ENCODE measurements at places on chromosomes 7 and 10. TPM values are rescaled to one million over a fixed set of nuclear protein-coding genes. Genes with fewer than 3 reads are reported as not detected.

RPA3 gene
- total RNA-seq, result 13.0 TPM

CPXM2 gene
- total RNA-seq, result 9.2 TPM

GRID2IP gene
- not detected for total RNA-seq

XPNPEP1 gene
- total RNA-seq, result 39.0 TPM

GRCh38 chr10:36220151-36220550 is 578.1 kb upstream of the FZD8 start:
- no peak overlapping the region for H3K4me3 ChIP-seq
- no peaks in the 10 kb centered on the region for H3K36me3 ChIP-seq
- H3K27ac ChIP-seq, result no peak overlapping the region
- DNase-seq, result no peak
- H3K27me3 ChIP-seq, result no peaks in the 10 kb centered on the region

DNA sequence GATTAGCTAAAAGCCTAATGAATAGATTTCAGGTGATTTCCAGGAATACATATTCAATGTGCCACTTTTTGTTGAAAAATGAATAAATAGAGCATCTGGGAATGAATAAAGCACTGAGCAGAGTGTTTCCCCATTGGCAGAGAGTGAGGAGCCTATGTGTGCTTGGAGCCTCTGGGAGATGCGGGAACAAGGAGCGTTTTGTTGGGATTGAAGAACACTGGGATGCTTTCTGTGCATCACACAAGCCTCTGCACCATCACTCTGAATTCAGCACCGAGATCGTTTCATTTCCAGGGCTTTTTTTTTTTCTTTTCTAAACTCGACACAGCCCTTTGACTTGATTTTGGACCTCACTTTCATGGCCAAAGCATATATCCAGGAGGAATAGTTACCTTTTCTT is 111.4 kb downstream of the BAMBI start:
- no peak for DNase-seq
- H3K4me3 ChIP-seq, result no peak overlapping the region
- no peaks in the 10 kb centered on the region for H3K27me3 ChIP-seq
- no peaks in the 10 kb centered on the region for H3K4me1 ChIP-seq
- no peaks in the 10 kb centered on the region for H3K36me3 ChIP-seq

DNA sequence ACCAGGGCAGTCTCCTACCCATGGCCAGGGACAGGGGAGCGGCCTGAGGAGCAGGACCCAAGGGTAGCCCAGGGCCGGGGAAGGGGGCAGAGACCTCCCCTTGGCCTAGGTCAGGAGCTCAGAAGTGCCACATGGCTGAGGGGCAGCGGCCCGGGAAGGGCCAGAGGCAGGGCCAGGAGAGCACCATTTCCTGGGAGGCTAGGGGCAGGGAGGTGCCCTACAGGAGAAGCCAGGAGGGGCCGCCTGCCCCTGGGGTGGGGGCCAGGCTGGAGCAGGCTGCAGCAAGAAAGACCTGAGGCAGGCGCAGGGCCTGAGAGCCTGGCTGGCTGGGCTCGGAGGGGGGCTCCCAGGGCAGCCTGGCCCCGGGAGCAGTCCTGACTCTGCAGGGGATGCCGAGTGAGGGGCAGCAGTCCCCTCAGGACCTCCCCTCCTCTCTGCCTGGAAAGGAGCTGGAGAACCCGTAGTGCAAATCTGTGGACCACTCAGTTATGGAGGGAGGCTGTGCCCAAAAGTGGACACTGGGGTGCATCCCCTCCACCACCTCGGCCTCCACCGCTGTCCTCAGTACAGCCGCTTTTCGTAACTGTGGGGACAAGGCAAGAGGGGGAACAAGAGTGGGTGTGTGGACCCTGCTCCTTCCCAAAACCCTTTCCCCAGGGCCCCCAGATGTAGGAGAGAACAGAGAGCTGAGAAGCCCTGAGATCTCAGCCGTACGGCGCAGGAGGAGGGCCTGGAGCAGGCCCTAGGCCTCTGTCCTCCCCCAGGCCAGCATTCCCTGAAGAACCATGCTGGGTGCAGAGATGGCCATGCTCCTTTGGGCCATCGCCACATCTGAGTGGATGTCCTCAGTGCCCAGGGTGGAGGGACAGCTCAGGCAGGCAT is 17.1 kb downstream of the IMPDH1 start:
- no peak for DNase-seq
- no peak overlapping the region for H3K27ac ChIP-seq
- H3K4me1 ChIP-seq, result peaks cover under 1% of the 10 kb centered on the region
- H3K4me3 ChIP-seq, result no peak overlapping the region

DNA sequence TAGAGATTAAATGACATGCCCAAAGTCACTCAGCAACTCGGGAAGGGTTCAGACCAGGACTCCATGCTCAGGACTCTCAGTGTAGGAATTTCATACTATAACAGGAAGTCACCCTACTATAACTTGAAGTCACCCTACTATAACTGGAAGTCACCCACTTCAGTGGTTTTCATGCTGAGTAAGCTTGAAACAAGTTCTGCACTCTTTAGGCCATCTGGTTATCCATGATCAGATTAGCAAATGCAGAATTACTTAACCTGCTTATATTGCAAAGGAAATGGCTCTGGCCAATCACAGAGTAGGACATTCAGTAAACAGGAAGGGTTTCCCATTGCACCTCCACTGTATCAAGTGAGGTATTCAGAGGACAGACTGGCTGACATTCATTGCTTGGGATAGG is 1240.4 kb downstream of the GATA3 start:
- no peak overlapping the region for H3K4me3 ChIP-seq
- no peak overlapping the region for H3K27ac ChIP-seq

DNA sequence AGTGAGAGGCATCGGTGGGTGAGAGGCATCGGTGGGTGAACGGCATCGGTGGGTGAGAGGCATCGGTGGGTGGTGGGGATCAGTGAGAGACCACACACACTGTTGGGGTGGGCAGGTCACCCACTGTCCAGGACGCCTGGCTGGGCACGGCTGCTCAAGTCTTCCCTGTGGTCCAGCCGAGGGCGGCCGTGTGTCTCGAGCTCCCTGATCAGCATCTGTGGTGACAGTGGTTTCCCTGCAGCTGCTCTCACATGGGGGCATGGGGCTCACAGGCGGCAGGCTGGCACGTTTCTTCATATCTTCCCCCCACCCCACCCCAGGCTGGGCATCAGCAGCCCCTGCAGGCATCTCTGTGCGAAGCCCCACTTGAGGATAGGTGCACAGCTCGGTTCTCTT is 78.2 kb downstream of the NKX6-2 start:
- H3K27ac ChIP-seq, result no peak overlapping the region
- no peak for DNase-seq
- H3K4me1 ChIP-seq, result no peaks in the 10 kb centered on the region
- no peaks in the 10 kb centered on the region for H3K27me3 ChIP-seq

- no peak overlapping the region for H3K27ac ChIP-seq
- H3K27me3 ChIP-seq, result no peaks in the 10 kb centered on the region
- H3K4me1 ChIP-seq, result no peaks in the 10 kb centered on the region
- H3K36me3 ChIP-seq, result no peaks in the 10 kb centered on the region
- no peak overlapping the region for H3K4me3 ChIP-seq
Observed at GRCh38 chr7:109003742-109004141, 434.1 kb downstream of the DNAJB9 start.

DNA sequence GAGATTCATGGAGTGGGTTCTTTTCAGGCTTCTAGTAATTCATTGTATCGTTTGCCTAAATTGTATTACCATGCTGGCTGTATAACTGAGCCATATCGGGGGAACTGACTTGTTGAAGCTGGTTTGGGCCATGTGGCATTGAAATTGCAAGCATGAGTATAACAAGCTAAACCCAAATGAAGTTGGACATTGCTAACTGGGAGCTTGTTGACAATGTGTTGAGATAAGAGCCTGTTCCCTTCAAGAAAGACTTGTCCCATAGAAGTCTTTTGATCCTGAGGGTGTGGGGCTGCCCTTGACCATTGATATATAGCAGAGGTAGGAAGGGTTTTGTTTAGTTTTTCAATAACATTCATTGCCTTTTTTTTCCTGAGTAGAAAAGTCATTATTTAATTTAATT is 156.0 kb downstream of the VTI1A start:
- no peaks in the 10 kb centered on the region for H3K36me3 ChIP-seq
- no peak overlapping the region for H3K4me3 ChIP-seq
- no peaks in the 10 kb centered on the region for H3K4me1 ChIP-seq
- DNase-seq, result no peak

GRCh38 chr10:119969609-119970008 is 77.1 kb downstream of the SEC23IP start:
- H3K27me3 ChIP-seq, result no peaks in the 10 kb centered on the region
- no peaks in the 10 kb centered on the region for H3K36me3 ChIP-seq
- no peak overlapping the region for H3K27ac ChIP-seq
- DNase-seq, result no peak

- H3K27ac ChIP-seq, result no peak overlapping the region
- H3K4me1 ChIP-seq, result peaks cover 11% of the 10 kb centered on the region
- no peaks in the 10 kb centered on the region for H3K27me3 ChIP-seq
Observed at GRCh38 chr7:150901160-150902035, 49.1 kb downstream of the AOC1 start.

DNA sequence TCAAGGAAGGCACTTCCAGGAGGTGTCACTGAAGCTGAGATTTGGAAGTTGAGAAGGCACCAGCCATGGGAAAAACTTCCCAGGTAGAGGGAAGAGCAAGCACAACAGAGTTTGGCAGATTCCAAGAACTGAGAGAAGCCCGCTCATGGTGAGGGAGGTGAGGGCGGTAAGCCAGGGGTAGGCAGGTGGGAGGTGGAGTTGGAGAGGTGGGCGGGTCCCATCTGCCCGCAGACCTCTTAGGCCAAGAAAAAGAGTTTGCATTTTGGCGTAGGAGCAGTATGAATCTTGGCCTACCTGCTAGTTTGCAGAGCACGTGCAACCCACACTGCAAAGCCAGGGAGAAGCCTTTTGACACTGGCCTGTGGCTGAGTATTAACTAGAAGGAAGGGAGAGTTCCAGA is 18.8 kb downstream of the FRMPD2 start:
- H3K36me3 ChIP-seq, result no peaks in the 10 kb centered on the region
- no peak overlapping the region for H3K27ac ChIP-seq
- no peaks in the 10 kb centered on the region for H3K4me1 ChIP-seq
- no peak for DNase-seq
- H3K27me3 ChIP-seq, result no peaks in the 10 kb centered on the region
- H3K4me3 ChIP-seq, result no peak overlapping the region

DNA sequence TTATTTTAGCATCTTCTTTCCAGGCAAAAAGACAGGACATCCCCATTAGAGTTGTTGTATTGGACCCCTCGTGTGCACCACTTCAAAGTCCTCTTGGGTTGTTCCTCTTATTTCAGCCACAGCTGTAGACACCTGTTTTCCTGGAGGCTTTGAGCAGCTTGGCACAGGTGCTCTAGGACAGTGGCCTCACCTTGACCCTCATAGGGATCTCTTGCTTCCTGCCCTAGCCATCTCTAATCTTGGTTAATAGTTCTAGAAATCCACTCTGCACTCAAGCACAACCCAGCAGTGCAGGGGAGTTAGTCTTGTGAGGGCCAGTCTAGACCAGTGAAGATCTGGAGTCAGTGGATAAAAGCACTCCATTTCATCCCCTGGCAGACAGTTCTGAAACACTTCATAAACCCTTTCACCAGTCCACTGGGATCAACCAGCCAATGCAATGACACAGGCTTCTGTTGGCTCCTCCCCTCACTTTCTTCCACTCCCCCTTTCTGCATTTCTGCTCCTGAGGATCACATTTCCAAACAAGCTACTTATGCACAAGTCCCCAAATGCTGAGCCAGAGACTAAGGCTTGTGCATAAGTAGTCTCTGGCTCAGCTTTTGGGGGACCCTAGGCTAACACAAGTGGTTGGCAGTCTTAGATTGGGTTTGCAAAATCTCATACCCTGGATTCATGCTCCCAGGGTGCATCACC is 131.5 kb upstream of the LAMB4 start:
- DNase-seq, result no peak
- no peak overlapping the region for H3K4me3 ChIP-seq
- H3K4me1 ChIP-seq, result no peaks in the 10 kb centered on the region
- peaks cover 3% of the 10 kb centered on the region for H3K27me3 ChIP-seq

GRCh38 chr10:95513008-95513589 is 48.1 kb downstream of the SORBS1 start:
- H3K27ac ChIP-seq, result peak overlapping the region; percentile 85
- no peaks in the 10 kb centered on the region for H3K27me3 ChIP-seq

- H3K27me3 ChIP-seq, result peaks cover 8% of the 10 kb centered on the region
- peak overlapping the region; percentile 75 for H3K27ac ChIP-seq
- no peak for DNase-seq
- H3K4me3 ChIP-seq, result peak overlapping the region; percentile 48
- H3K36me3 ChIP-seq, result no peaks in the 10 kb centered on the region
Observed at GRCh38 chr7:132575419-132575981, 770 bp downstream of the PLXNA4 start.

GRCh38 chr7:132353936-132354335 is 222.3 kb downstream of the PLXNA4 start:
- H3K27ac ChIP-seq, result no peak overlapping the region
- no peaks in the 10 kb centered on the region for H3K36me3 ChIP-seq
- no peak overlapping the region for H3K4me3 ChIP-seq
- H3K4me1 ChIP-seq, result peaks cover 25% of the 10 kb centered on the region

GRCh38 chr7:117158941-117159697 is 163.7 kb downstream of the WNT2 start:
- H3K27ac ChIP-seq, result no peak overlapping the region
- H3K36me3 ChIP-seq, result no peaks in the 10 kb centered on the region
- H3K27me3 ChIP-seq, result no peaks in the 10 kb centered on the region
- no peak overlapping the region for H3K4me3 ChIP-seq

DNA sequence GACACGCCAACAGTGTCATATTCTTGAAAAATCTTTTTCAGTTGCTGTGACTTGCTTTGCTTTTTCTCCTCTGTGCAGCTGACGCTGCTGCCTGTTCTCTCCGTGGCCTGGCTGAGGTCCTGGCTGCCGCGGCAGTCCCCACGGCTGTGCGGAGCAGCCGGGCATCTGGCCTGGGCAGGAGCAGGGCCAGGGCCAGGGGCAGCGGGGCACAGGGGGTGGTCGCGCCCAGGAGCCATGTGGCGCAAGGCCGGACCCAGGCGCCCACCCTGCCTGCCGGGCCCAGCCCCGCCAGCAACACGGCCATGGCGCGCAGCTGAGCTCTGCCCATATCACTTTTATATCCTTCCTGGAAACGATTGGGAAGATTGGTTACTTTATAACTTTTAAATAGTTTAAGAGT is 109.4 kb upstream of the ACBD5 start:
- no peaks in the 10 kb centered on the region for H3K4me1 ChIP-seq
- no peak overlapping the region for H3K27ac ChIP-seq
- no peaks in the 10 kb centered on the region for H3K36me3 ChIP-seq
- no peak for DNase-seq
- no peak overlapping the region for H3K4me3 ChIP-seq

GRCh38 chr7:158343936-158344455 is 243.6 kb downstream of the PTPRN2 start:
- DNase-seq, result no peak

DNA sequence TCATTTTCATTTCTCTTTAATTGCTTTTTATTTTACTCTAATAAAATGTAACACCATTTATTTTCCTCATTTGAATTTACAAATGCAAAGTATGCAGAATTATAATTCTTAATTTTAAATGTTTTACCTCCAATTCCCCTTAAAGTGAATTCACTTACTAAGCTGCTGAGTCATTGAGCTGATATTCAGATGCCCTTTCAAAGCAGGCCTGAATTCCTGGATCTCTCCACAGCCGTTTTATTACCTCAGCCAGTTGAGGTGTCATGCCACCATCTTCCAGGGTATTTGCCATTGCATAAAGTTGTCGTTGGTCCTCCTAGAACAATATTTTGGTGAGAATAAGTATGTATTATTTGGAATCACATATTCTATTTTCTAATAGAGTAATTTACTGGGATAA is 33.2 kb downstream of the GNAT3 start:
- DNase-seq, result no peak
- H3K27ac ChIP-seq, result no peak overlapping the region
- no peak overlapping the region for H3K4me3 ChIP-seq

All from esophagus squamous epithelium (tissue), 5 donors.